ENCODE measurements at places on chromosomes 7 and 10.
A peak's percentile ranks its signal among the peaks of the same experiment; 100 is the strongest.

- DNase-seq = no peak
These were observed 87.1 kb downstream of the SRI start for GRCh38 chr7:88132725-88133124.

GRCh38 chr7:129169686-129170440, 18.6 kb upstream of the SMO start:
- DNase-seq = no peak

GRCh38 chr7:20541608-20542349, 73.7 kb upstream of the ABCB5 start:
- DNase-seq = no peak

DNA sequence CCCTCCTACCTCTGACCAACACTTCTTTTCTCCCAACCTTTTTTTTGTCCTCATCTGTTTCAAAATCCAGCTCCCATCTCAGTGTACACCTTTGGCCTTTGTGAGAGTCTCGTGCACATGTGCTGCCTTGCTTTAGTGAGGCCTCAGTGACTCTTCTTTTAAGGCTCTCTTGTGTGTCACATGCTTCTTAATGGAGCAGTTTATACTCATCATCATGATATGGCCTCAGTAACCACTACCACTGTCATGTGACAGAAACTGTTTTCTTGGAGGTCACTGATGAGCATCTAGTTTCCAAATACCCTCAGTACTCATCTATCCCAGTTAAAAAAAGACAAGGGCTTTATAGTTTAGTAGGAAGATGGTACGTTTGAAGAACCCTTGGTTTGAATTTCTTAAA, 8.1 kb upstream of the ARHGAP22 start:
- no peak for DNase-seq

- DNase-seq = no peak
These were observed 166.9 kb downstream of the SNX10 start for GRCh38 chr7:26458466-26459145.

- no peak for DNase-seq
These were observed 141.6 kb downstream of the MGMT start for GRCh38 chr10:129608653-129609052.

- no peak for DNase-seq
These were observed 20.6 kb downstream of the ADK start for GRCh38 chr10:74171625-74172024.

DNA sequence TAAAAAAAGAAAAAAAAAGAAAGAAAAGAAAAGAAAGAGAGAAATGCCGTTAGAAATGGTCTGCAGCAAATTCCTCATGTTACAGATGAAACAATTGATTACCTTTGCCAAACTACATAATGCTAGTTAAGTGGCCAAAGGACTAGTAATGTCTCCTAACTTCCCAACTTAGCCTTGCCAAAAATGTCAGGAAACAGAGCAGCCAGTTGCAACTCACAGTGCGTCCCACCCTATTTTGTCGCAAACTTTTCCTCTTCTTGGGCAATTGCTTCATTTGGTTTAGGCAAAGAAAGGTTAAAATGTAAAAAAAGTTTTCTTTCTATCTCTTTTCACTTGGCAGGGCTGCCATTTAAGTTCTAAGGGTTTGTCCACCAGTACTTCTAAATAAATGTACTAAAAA, 53.1 kb downstream of the APBB1IP start:
- DNase-seq = no peak

- no peak for DNase-seq
These were observed 185.5 kb downstream of the ZNF365 start for GRCh38 chr10:62559481-62560200.

- no peak for DNase-seq
These were observed 24.5 kb downstream of the RNF32 start for GRCh38 chr7:156665101-156665500.

- no peak for DNase-seq
These were observed 5.8 kb downstream of the UNC5B start for GRCh38 chr10:71218046-71218650.

DNA sequence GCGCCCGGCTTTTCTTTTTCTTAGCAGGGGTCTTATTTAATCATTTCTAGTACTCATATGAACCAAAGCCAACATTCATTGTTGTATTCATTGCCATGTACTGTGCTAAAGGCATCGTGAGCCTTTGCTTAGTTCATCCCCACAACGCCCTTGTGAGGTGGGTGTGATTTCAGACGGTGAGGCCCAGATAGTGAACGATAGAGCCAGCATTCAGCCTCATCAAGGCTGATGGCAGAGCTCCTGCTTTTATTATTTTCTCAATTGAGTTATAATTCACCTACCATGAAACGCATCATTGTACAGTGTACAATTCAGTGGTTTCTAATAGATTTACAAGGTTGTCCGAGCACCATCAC, 50.1 kb downstream of the HK1 start:
- no peak for DNase-seq

DNA sequence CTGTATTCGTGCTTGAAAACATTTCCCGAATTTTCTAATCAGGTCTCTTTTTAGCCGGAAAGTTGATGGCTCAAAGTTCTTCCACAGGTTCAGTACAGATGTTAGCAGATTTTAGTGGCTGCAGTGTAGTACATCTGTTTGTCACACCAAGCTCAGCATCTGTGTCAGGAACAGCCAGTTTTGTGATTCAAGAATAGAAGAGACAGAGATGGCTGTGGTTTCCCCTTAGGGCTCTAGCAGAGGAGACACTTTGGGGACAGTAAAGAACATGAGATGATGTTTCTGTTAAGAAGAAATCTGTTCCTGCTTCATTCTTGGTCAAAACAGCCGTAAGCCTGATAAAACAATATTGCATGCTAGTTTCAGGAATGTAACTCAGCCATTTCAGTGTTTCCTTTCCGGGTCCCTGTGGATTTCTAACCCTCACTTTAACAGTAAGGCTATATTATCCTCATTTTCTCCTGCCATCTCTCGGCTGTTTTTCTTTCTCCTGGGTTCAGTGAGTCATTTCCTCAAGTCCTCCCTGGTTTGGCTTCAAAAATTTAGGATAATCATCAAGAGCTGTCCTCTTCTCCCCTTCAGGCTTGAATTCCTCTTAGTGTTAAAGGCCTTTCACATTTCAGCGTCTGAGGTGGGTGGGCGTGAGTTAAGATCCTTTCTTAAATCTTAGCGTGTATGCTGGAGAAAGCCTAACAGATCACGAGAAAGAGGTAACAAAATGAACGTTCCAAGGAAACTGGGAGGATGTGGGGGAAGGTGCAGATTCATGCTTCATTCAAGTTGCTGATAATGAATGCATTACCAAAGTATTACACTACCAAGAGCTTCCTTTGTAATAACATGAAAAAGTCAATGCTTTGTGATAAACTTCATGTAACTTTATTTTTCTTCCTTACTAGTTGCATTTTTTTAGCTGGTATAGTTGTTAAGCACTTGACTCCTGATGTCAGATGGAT, 37.1 kb upstream of the BICC1 start:
- no peak for DNase-seq

DNA sequence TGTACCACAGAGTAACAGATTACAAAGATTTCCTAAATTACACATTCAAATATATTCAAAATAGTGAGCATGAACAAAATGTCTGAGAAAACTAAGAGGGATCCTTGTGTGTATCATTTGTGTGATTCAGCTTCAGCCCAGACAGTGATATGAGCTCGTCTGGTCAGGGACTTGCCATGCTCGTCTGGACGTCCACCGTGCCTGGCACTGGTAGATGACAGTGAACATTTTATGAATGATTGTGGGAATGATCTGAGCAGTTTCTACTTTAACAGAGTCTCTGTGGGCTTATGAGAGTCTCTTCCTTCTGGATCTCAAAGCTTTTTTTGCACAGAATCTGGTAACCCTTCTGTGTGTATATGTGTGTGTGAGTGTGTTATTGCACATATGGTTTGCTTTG, 34.2 kb upstream of the ANKRD2 start:
- DNase-seq = no peak

GRCh38 chr10:19572056-19572455, 244.2 kb upstream of the PLXDC2 start:
- no peak for DNase-seq

- no peak for DNase-seq
These were observed 1196.9 kb downstream of the SORCS3 start for GRCh38 chr10:105837951-105838350.

DNA sequence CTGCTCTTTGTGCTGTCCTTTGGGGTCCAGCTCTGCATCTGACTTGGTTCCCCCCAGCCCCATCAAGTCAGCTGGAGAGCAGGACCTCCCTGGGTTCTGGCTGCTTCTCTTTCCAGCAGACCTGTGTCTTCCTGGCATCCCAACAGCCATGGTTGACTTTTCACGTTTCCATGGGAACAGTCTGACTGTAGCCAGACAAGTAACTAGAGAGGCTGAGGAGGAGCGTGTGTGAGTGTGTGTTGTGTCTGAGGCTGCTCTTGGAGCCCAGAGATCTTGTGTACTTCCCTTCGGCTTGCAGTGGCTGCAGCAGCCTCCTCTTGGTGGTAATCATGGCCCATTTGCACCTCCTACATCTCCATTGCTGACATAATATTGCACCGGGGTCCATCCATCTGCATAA, 332.0 kb downstream of the RPS24 start:
- no peak for DNase-seq

GRCh38 chr7:68787566-68787965, 810.7 kb upstream of the AUTS2 start:
- no peak for DNase-seq

GRCh38 chr10:5043716-5044115, 40.1 kb upstream of the AKR1C2 start:
- no peak for DNase-seq

DNA sequence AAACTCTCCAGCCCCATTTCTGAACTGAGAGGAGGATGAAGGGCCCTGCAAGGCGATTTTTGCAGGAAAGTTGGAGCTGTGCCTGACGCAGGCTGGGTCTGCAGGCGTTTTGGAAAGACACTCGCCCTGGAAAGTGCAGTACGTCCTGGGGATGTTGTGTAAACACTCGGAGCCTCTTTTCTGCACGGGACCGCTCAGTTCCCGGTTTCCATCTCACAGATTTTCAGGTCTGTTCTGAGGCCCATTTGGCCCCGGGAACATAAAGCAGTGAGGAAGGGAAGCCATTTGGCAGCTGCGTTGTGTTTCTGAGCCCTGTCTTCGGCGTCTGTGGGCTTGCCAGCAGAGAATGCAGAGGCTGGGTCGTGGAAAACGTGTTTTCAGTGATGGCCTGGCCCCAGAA, 655.0 kb upstream of the MGMT start:
- no peak for DNase-seq

- DNase-seq = peak; percentile 39
These were observed 8.7 kb downstream of the ECD start for GRCh38 chr10:73159038-73159648.

DNA sequence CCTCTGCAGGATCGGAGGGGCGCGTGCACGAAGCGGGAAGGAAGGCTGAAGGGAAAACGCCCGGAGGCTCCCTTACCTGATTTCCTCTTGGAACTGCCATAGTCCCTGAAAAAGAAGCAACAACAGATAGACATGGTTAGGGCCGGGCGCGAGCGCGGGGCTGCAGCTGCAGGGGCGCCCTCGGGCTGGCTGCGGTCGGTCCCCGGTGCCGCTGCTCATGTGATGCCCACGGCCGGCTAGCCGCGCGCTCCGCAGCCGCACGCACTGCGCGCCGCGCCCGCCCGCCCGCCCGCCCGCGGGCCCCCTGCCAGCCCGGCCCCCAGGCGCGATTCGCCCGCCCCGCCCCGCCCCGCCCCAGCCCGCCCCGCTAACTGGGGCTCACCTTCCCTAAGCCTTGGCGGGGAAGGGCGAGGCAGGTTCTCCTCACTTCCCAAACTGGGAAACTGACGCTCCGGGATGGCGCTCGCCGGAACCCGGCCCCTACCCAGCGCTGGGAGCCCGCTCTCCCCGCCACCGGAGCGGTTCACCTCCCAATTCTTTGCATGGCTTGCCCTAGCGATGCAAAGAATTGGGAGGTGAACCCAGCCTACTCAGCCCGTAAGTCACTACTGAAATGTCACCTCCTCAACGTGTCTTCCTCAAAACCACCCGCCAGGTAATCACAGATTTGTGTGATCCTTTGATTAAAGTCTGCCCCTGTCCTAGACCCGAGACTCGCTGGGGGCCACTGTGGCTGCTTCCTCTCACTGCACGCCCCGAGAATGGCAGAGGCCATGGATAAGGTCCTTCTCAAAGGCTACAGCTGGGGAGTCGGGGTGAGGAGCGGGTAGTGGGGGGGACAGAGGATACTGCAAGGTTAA, 162.2 kb downstream of the SH3PXD2A start:
- DNase-seq = no peak

GRCh38 chr10:3107426-3107961, 40.1 kb downstream of the PFKP start:
- DNase-seq = no peak

GRCh38 chr7:106101726-106102125, 10.4 kb downstream of the SYPL1 start:
- no peak for DNase-seq

GRCh38 chr10:10677479-10677878, 340.2 kb upstream of the CELF2 start:
- peak; percentile 66 for DNase-seq

GRCh38 chr10:60536529-60537114, 146.9 kb upstream of the ANK3 start:
- no peak for DNase-seq

- DNase-seq = no peak
These were observed 68.2 kb downstream of the CUBN start for GRCh38 chr10:17061418-17061817.

- no peak for DNase-seq
These were observed 25.6 kb downstream of the PRF1 start for GRCh38 chr10:70576803-70577517.

- no peak for DNase-seq
These were observed 200.5 kb upstream of the KIAA1217 start for GRCh38 chr10:24008164-24009091.

DNA sequence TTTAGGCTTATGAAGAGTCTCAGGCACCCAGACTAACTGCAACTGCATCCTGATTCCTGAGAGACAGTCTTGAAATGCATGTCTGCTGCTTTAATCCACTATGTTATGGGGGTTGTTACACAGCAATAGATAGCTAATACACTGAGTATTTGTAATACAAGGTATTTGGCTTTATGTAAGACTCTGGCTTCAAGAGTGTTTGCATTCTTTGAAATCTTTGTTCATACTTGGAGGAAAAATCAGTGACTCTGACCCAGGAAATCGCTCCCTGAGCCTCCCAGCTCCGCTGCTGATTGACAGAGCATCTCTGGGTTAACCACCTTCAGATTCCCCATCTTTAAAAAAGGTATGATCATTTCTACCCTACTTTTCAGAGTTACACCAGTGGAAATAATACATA, 133.9 kb downstream of the MTPAP start:
- no peak for DNase-seq

GRCh38 chr10:28411648-28412047, 108.8 kb upstream of the MPP7 start:
- no peak for DNase-seq

- DNase-seq = no peak
These were observed 172.4 kb downstream of the ARHGAP12 start for GRCh38 chr10:31756101-31756728.
